ENCODE measurements at places on chromosomes 3 and 15.

DNA sequence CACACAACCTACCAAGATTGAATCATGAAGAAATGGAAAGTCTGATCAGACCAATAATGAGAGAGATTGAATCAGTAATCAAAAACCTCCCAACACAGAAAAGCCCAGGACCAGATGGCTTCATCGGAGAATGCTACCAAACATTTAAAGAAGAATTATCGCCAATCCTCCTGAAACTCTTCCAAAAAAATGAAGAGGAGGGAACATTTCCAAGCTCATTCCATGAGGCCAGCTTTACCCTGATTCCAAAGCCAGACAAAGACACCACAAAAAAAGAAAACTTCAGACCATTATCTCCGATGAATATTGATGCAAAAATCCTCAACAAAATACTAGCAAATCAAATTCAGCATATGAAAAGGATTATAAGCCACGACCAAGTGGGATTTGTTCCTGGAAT is 94.1 kb downstream of the SENP2 start:
- no peak for DNase-seq

- DNase-seq, result no peak
These were observed 28.9 kb upstream of the BHLHE40 start for GRCh38 chr3:4950351-4950784.

DNA sequence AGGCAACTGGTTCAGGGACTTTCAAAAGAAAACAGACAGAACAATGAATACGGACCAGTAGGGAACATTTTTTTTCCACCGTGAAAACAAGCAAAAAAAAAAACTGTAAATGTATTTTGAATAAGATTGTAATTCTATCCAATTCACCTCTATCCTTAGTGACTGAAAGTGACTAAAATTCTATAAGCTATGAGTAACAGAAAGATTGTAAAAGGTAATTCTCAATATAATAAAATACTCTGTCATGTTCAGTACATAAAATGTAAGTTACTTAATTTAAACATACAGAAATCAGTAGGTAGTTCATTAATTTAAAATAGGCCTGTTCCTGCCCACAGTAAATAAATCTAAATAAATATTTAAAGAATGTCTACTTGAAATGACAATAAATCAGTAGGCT is 368.2 kb upstream of the ARHGEF26 start:
- DNase-seq, result no peak

DNA sequence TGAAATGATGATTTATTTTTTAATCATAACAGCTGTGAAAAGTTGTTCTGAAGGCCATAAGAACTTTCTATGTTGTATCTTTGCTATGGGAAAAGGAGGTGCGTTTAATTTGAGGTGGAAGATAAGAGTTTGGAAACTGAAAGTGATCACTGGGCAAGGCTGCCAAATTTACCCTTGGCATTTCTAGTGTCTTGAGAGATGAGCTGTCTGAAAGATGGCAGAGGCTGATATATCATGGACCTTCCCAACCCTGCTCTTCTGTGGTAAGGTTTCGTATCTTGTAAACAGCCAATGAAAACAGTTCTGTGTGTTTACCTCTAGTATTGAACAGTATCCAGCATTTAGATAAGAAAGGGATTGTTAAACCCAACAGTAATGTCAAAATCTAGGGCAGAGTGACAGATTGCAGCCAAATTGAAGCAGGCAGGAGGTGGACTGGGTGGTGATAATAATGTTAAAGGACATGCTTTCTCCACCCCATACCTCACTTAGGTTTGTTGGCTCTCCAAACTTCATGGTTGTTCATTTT is 15.8 kb upstream of the NFKBIZ start:
- no peak for DNase-seq

- no peak for DNase-seq
These were observed 1.5 kb downstream of the SMAD6 start for GRCh38 chr15:66703540-66703941.

GRCh38 chr3:55519019-55519418 is 31.9 kb upstream of the WNT5A start:
- DNase-seq, result no peak

- DNase-seq, result no peak
These were observed 22.6 kb upstream of the POMGNT2 start for GRCh38 chr3:43128464-43128863.

GRCh38 chr15:78311292-78311691 is 11.9 kb upstream of the SKIC8 start:
- no peak for DNase-seq

DNA sequence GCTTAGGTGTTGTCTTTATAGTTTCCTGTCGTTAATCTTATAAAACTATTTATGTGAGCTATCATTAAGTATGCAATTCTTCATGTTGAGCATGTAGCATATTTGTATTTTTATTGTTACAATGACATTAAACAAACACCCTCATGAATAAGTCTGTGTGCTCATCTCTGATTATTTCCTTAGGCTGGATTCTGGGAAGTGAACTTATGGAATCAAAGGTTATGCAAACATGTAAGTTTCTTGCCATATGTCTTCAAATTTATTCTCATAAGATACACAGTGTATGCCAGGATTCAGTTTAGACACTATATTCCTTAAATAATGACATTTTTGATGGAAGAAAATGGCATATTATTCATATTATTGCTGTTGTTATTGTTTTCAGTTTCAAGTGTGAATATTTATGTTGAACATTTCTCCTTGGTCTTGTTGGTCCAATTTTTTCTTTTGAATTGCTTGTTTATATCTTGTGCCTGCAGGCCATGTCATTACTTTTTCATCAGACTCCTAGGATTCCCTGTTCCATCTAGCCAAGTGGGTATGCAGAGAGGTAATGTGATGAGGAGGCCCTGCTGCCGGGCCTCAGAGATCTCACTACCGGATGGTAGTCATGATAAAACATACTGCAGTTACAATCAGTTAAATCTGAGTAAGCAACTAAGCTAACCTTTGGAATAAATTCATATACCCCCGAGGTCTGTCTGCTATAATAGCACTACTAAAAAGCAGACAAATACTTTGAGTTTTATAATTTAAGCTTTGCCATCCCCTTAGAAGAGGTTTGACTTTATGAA is 684.3 kb upstream of the SGO1 start:
- no peak for DNase-seq

Measured in large intestine (tissue), 12 donors.